ENCODE measurements at places on chromosomes 12 and 14.

DNA sequence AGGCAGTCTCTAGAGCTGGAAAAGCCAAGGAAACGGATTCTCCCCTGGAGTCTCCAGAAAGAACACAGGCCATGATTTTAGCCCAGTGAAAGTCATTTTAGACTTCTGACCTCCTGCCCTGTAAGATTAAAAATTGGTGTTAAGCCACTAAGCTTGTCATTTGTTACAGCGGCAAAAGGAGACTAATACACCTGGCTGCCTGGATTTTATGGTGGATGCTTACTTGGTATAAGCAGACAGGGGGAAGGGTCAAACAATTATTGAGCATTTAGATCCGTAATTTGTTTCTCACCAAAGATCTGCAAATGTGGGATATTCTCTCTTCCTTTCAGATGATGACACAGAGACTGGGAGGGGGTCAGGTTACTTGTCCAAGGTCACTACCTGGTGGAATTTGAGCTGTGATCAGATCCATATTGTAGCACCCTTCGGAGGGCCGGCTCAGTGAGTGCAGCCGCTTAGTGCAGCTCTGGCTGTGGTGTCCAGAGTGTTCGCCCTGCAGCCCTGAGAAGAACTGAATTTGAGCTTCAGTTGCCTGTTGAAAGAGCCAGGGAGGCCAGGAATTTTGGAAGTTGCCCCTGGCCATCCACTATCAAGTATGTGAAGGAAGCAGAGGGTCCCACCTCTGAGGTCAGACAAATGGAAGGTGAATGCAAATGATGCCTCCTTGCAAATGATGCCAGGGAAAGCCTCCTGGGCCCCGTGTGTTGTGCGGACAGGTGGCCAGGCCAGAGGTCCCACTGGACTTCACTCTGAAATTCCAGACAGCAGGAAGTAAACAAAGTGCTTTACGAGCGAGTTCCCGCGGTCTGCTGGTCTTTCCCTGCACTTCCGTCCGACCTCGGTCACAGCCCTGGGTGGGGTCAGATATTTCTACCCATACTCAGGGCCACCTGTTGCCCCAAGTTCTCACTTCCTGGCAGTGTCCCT is 15.1 kb downstream of the GLRX5 start:
- no peak for DNase-seq

DNA sequence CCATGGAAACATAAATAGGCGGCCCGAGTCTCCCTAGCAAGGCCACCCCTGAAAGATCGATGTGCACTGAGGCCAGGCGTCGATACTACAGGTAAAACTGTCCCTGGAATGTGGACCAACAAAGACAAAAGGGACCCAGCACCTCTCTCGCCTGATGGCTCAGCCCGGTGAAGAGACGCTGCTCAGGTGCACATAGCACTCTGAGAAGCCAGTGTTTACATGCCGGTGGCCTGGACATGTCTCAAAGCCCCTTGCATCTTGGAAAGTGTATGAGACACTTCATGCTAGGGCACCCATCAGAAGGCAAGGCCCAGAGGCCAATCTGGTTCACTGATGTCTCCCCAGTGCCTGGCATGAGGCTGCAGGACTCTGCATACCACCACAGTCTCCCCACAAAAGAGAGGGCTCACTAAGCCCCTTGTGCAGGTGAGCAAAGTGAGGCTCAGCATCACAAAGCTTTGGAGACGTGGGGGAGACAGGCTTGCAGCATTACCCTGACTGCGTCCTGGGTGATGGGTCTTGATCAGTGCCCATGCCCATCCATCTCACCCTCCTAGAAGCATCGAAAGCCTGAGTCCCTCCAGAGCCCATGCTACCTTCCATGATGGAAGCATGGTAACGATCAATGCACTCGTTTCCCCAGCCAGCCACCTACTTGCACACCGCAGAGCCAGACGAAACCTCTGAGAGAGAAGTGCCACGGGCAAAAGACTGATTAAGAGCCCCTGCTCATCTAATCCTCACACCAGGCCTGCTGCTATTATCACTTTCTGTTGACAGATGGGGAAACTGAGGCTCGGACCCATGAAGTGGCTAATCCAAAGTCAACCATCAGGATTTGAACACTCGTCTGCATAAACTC is 16.1 kb downstream of the BCL11B start:
- DNase-seq = no peak

GRCh38 chr14:93332397-93332852 is 411 bp downstream of the BTBD7 start:
- DNase-seq = peak; percentile 65

- DNase-seq = no peak
Measured at GRCh38 chr12:15613981-15614380, 175.2 kb downstream of the EPS8 start.

GRCh38 chr14:96445844-96446710 is 54.1 kb downstream of the AK7 start:
- DNase-seq = no peak

DNA sequence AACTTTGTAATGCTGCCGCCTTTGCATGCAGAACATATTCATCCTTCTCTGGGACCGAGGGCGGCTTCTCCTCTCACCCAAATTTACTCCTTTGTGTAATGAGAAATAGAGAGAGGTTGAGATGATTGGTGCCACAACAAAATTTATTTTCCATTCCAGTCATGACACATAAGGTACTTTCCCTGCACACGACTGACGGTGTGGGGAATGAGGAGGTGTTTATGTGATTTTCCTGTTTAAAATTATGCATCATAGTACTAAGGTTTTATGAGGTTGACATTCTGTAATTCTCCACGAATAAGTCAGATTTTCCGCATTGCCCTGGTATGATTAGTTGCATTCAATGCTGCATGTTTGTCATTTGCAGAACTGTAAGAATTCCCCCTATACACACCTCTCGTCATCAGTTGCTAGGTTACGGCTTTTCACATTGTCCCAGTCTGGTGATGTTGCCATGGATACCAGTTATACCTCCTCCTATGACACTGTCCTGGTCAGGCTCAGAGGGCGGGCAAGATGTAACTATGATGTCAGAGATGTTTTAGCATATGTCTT is 23.1 kb downstream of the BICDL1 start:
- no peak for DNase-seq

GRCh38 chr12:111443086-111443485 is 37.4 kb downstream of the SH2B3 start:
- no peak for DNase-seq

DNA sequence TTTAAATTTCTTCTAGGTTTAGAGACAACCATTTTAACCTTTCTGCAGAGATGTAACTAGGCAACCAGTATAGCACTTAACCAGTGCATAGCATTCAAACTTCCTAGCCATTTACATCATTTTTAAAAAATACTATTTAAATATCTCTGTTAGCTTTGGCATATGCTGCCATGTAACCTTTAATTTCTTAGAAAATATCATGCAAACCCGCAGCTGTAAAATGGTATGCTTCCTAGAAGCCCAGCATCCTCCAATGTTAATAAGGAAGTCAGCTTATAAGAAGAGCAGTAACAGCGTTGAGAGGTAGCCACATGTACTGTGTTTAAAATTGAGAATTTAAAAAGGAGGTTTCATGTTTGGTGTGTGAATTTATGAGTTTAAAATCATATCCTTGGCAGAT is 22.8 kb downstream of the GNG2 start:
- no peak for DNase-seq

- DNase-seq = no peak
Measured at GRCh38 chr12:116545936-116546335, 13.2 kb upstream of the MAP1LC3B2 start.

All from WERI-Rb-1 (cell line).